Epithelial cell of proximal tubule (primary cell): ENCODE measurements at places on chromosomes 5 and 9. TPM values are rescaled to one million over a fixed set of nuclear protein-coding genes. Genes with fewer than 3 reads are reported as not detected.

DNA sequence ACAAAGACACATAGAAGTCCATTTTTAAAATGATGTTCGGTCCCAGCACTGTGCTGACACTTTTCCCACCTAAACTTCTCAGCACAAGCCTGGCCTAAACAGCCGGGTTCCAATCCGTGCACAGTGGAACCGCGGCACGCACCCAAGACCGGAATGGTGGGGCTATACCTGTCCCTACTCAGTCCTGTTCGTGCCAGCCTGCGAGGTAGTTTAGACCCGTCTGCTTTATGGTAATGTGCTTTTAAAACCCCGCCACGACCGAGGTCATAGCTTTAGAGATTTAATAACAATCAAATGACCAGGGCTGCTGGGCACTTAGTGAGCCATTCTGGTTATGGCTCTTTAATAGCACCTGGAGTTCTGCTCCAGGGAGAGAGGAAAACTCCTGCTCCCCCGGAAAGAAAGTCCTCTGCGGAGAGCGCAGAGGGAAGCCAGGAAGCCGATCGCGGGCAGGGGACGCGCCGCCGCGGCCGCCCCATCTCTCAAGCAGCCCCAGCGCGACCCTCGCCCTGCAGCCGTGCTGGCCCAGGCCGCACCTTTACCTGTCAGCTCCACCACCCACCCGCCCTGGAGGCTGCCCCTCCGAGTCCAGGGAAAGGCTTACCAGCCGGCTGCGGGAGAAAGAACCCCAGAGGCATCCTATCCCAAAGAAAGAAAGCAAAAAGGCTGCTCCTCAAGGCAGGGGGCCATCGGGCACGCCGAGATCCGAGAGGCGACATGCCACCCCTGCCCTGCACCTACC lies 511 bp downstream of the ARL15 start:
- DNase-seq: no peak

- no peak for DNase-seq
Measured at GRCh38 chr5:53416144-53416738, 64.2 kb upstream of the FST start.

The IL7R gene
- total RNA-seq: 0.12 and 1.6 TPM in 2 replicates

The IFNA2 gene
- not detected in 2 replicates for total RNA-seq

DNA sequence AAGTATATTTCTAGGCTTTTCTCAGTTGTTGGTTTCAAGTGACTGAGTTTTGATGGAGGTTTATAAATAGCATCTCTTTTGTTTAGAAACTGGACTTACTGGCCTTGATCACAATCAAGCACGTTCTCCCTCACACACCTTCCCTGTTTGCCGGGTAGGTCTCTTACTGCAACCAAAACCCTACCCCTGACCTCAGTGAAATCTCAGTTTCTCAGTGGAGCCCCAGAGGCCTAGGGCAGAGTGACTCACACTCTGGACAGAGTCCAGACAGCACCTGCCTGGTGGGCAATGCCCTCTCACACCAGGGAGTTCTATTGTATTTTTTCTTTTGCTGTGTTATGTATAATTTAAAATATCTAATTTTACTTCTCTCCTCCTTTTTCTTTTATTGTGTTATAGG lies 48.4 kb upstream of the EPB41L4B start:
- DNase-seq: no peak

The ADAMTSL1 gene
- 2.8 and 4.6 TPM in 2 replicates for total RNA-seq

The PFN3 gene
- total RNA-seq: not detected in 2 replicates

DNA sequence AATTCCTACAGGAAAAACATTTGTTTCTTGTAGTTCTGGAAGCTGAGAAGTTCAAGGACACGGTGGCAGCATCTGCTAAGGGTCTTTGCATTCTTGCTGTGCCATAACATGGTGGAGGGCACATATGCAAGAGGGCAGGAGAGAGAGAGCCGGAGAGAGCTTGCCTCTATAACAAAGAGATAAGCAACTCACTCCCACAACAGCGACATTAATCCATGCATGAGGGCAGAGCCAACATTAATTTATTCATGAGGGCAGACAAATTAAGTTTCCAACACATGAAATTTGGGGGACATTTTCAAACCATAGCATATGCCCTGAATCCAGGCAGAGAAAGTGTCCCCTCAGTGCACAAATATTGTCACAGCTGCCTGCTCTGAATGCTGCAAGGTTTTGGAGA lies 4.4 kb upstream of the GTF3C5 start:
- DNase-seq: no peak

The TTLL11 gene
- 0.75 and 1.7 TPM in 2 replicates for total RNA-seq

The PCSK1 gene
- not detected in 2 replicates for total RNA-seq

The TNFSF8 gene
- total RNA-seq: not detected in 2 replicates
